ENCODE measurements at places on chromosomes 1 and 21.

DNA sequence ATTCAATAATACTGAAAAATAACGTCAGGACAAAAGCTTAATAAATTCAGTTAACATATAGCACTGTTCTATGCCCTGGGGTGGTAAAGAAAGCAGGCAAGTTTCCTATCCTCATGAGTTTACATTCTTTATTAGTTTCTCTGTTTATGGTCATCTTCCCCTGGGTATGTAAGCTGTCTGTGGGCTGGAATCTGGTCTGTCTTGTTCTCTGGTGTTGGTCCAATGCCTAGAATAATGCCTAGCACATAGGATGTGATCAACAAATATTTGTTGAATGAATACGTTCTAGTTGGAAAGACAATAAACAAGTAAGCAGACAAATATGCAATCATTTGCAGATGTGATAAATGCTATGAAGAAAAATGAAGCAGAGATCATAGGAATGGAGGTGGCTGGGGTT lies 7.2 kb upstream of the IGSF3 start:
- DNase-seq, result no peak

- no peak for DNase-seq
Observed at GRCh38 chr1:53740621-53741105, 1.7 kb upstream of the GLIS1 start.

- DNase-seq, result no peak
Observed at GRCh38 chr1:239302696-239303095, 83.7 kb upstream of the CHRM3 start.

GRCh38 chr1:234610061-234610665 lies at the start of gene IRF2BP2:
Gene IRF2BP2 (minus strand): TSS chr1:234610178. CDS start chr1:234609494, 684 bp downstream.
- peak; percentile 76 for DNase-seq

DNA sequence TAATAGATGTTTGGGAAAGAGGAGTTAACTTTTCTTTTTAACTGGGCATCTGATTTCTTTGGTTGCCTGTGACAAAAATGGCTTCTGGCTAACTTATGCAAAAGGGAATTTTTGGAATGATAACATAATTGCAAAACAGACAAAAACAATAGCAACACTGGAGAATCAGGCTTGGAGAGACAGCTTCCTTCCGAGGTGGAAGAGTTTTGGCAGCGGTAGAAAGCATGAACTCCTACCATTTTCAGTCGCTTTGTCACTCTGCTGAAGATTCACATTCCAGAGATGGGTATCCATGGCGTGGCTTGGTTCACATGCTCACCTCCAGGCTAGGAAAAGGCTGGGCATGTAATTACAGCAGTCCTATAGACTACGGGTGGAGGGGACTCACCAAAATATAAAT lies 17.2 kb upstream of the FGGY start:
- no peak for DNase-seq

- DNase-seq, result no peak
Observed at GRCh38 chr1:216554934-216555333, 131.7 kb upstream of the USH2A start.

- DNase-seq, result no peak
Observed at GRCh38 chr1:94025383-94026340, 95.3 kb downstream of the ABCA4 start.

DNA sequence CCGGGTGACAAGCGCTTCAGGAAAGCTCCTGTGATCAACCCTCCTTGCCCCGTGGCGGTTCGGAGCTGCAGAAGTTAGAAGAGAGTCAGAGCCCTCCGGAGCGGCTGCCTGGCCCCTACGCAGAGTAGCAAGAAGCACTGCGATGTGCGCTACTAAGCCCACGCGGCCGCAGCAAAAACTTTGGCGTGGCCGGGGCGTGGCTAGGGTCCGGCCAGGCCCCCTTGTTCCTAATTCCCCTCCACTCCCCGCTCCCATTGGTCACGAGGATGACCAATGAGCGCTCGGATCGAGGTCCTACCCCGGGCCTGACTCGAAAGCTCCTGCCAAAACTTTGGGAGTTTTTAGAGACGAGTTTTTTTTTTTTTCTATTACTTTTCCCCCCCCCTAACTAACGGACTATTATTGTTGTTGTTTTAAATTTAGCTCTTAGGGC lies at the start of gene HLX:
TSS of gene HLX (plus strand) at position 368 of the 433 bp plus-strand sequence. CDS start 415 bp downstream, outside the sequence.
- DNase-seq, result no peak

DNA sequence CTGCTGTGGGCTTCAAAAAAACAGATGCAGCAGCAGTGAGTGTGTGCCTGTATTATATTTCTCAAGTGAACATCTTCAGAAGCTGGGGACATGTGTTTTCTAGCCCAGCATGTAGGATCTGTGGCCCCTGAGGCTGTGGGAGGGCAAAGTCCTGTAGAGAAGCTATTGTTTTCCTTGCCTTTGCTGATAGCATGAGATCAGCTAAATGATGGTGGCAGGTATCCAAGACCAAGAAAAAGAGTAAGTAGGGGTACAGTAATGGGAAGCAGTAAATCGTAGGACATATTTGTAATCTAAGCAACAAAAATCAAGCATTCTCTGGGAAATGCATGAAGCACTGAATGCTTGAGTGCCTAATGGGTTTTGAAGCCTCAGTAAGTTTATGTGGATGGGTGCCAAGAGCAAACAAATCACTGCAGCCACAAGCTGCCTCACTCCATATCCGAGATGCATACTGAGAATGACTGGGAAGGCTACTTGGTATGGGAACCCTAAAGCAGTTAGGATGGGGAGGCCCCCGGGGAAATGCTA lies 98.3 kb downstream of the CD58 start:
- DNase-seq, result no peak

- DNase-seq, result no peak
Observed at GRCh38 chr1:220031287-220031686, 15.0 kb downstream of the EPRS1 start.

GRCh38 chr1:45894331-45894730 lies 90.9 kb downstream of the MAST2 start:
- DNase-seq, result no peak

DNA sequence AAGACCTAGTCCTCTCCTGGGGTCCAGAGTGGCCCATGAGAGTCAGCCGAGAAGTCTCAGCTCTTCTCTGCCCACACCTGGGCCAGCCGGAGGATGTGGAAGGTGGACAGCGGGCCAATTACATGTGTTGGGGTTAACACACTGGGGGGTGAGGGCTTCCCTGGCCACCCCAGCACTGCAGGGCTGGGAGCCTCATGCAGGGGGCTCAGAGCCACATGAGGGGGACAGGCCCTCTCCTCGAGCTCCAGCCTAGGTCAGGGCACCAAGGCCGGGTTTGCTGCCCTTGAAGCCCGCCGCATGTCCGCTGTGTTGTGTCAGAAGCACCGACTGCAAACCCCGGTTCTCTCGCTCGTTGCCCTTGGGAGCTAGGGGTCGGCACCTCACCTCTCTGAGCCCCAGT lies 30.5 kb downstream of the LHX4 start:
- no peak for DNase-seq

GRCh38 chr1:163178628-163179027 lies 24.1 kb downstream of the RGS5 start:
- DNase-seq, result no peak

DNA sequence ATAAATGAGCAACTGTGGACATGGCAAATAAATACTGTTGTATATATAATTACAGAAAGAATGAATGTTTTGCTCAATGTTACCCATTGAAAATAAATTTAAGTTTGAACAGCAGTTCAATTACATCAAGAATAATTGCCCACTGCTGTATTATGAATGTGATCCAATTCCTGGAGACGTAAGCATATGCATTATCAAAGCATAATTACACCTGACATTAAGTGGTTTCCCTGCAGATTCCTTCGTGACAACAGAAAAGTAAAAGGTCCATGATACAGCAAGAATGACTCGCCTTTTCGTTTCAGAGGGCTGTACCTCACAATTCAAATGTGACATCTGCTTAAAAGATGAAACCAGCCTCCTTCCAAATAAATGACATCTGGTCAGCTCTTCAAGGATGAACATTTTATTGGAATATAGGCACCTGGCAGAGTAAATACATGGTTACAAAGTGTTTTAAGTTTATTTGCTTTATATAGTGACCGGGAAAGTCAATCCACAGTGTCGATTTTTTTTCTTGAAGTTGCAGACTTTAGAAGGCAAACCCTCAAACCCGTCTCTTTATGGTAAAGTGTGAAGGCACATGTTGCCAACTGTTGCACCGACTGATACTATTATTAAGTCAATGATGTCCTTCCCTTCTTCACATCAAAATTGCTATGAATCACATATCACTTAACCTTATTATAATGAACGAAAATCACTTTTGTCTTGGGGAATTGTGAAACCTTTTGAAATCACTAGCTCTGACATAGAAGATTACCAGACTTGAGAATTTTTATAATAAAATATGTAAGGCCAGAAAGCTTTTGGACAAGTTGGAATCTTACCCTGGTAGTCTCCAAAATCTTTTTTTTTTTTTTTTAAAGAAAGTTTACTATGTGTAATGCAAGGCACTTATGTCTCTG lies 36.2 kb upstream of the EDEM3 start:
- no peak for DNase-seq

DNA sequence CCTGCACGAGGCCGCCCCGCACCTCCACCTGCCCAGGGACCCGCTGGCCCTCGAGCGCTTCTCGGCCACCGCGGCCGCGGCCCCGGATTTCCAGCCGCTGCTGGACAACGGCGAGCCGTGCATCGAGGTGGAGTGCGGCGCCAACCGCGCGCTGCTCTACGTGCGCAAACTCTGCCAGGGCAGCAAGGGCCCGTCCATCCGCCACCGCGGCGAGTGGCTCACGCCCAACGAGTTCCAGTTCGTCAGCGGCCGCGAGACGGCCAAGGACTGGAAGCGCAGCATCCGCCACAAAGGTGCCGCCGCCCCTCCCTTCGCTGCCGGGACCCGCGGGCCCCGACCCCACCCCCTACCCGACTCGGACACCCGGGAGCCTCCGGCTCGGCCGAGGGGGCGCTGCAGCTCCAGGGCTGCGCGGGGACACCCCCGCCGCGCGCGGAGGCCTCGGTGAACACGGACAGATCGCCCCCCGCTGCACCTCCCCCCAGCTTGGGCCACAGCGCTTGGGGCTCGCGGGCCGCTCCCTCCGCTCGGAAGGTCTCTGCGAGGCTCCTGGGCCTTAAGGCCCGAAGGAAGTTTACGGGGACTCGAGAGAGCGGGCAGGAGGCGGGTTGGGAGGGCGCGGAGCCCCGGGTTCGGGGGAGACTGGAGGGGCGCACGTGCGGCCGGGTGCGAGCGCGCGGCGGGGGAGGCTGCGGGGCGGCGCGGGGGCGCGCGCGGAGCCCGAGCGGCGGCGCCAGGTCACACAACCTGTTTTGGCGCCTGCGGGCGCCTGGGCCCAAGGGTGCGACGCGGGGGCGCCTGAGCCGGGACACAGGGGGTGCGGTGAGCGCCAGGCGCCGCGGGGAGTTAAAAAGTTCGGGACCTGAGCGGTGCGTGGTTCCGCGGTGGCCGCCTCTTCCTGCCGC lies 1.2 kb downstream of the SAMD11 start:
- DNase-seq, result no peak

DNA sequence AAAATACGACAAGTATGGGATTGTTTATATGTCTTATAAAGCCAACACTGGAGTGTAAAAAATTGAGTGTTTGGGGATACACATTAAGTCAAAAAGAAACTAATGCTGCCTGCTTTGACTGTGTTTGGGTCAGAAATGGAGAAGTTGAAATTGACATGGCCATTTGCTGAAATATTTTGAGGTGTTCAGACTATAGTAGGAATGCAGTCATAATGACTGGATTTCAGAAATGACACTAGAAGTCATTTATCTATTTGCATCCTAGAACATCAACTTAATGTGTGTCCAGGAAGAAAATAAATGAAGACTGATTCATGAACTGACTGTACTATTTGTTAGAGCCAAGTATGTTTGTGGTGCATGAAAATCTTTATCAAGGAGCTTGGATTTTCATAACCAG lies 28.4 kb downstream of the RASAL2 start:
- DNase-seq, result no peak

DNA sequence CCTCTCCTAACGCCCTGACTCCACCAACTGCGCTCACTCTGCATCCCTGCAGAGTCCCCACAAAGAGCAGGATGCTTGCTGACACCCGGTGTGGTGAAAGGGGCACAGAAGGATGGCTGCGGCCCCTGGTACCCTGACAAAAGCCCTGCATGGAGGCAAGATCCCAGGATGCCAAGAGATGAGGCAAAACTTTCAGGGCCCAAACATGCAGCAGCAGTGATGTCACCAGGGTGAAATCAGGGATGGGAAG lies 36.6 kb downstream of the SLC9A1 start:
- DNase-seq, result no peak

DNA sequence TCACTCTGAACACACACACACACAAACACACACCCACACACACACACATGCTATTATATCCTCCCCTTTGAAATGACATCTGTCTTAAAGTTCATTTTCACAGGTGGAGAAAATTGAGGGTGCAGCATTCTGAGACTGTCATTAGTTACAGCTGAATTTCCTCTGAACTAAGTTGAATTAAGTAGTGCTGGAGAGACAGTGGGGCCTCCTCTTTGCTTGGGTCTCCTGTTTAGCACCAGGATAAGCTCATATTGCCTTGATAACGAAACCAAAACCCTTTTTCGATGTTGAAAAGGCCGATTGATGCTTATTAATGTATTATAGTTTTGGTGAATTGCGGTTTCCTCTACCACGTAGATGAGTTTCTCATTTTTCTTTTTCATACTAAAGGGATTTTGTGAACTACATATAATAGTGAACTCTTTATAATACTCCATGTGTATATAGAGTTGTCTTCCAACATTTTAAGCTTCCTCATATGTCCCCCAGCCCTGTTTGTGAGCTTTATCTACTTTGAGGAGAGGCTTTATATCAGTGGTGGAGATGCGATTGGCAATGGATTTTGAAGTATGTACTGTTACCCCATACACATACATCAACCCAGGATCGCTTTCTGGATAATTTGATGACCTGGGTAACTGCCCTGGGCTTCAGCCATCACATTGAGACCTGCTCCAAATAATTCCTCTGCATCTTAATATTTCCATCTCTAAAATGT lies 17.4 kb downstream of the DYNLT5 start:
- no peak for DNase-seq

DNA sequence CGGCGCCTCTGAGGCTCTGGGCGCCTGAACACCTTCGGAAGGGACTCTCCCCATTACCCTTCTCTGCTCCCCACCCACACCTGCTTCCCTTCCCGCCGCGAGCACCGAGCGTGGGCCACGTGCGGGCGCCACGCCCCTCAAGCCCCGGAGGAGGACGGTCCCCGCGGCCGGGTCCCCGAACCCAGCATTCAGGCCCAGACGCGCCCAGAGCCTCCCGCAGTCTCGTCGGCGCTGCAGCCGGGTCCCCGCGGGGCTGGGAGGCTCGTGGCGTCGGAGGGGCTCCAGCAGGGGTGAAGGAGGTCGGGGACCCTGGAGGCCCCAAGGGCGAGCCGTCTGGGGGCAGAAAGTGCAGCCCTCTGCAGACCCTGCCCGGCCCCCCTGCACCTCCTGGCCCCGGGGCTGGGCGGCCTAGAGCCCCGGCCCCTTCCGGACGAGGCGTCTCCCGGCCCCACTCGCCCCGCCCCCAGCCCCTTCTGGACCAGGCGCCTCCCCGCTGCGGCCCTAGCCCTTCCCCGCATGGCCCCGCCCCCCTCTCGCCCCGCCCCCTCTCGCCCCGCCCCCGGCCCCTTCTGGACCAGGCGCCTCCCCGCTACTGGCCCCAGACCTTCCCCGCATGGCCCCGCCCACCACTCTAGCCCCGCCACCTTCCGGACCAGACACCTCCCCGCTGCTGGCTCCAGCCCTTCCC lies 378 bp upstream of the SMIM1 start:
- peak; percentile 72 for DNase-seq

All from stimulated activated CD4-positive, alpha-beta T cell treated with anti-CD3 and anti-CD28 coated beads, Interleukin-1b, Interleukin-23, amount 100 ng/mL, for 4 hours (primary cell).